ENCODE measurements at places on chromosomes 2 and 18.

DNA sequence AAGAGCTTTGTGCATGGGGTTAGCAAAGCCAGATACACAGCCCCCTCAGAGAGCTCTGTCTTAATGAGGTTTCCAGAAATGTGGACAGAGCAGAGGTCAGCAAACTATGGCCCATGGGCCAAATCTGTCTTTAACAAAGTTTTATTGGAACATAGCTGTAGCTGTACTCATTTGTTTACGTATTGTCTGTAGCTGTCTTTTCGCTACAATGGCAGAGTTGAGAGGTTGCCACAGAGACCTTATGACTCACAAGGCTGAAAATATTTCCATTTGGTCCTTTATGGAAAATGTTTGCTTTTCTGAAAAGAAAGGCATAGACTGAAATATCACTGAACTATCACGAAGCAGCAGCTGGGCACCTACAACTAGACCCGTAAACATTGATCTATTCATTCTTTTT lies 841.8 kb downstream of the SLC4A3 start:
- no peak for DNase-seq

DNA sequence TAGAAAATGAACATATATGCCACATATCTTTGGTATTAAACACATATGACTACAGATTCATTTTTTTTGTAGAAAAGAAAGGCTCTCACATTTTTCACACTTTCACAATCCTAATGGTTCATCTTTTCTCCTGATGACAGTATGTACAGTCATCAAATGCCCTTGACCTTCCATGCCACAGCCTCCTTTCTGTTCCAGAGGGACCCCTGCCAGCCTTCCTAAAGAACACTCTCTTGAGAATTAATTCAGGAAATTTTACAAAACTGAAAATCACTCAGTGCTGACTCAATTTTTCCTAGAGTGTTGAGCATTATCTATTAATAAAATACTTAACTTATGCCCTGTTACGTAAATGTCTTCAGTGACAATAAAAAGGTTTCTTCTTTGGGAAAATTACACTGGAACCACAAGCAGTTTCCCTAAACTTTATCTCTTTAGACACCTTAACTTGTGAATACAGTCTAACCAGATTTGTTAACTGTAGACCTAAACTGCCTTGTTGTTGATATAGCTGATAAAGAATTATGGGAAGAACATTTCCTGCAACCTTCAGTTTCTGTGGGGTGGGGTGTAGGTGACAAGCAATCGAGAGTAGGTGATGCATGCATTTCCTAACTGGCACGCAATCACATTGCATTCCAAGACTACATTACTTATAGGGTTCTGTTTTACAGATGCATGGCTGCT lies 15.3 kb upstream of the ACOXL start:
- no peak for DNase-seq

GRCh38 chr2:135733045-135733444 lies 8.6 kb upstream of the UBXN4 start:
- DNase-seq = no peak

DNA sequence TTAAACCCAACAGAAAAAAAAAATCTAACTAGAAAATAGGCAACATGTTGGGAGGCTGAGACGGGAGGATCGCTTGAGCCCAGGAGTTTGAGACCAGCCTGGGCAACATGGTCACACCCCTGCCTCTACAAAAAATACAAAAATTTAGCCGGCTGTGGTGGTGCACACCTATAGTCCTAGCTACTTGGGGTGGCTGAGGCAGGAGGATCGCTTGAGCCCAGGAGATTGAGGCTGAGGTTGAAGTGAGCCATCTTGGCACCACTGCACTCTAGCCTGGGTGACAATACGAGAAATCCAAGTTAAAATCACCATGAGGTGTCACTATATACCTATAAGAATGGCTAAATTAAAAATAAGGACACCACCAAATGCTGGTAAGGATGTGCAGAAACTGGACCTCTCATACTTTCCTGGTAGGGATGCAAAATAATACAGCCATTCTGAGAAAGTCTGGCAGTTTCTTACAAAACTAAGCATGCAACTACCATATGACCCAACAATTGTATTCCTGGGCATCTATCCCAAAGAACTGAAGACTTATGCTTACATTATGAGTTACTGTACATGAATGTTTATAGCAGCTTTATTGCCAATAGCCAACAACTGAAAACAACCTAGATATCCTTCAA lies 2.2 kb downstream of the SEPTIN10 start:
- DNase-seq = no peak

DNA sequence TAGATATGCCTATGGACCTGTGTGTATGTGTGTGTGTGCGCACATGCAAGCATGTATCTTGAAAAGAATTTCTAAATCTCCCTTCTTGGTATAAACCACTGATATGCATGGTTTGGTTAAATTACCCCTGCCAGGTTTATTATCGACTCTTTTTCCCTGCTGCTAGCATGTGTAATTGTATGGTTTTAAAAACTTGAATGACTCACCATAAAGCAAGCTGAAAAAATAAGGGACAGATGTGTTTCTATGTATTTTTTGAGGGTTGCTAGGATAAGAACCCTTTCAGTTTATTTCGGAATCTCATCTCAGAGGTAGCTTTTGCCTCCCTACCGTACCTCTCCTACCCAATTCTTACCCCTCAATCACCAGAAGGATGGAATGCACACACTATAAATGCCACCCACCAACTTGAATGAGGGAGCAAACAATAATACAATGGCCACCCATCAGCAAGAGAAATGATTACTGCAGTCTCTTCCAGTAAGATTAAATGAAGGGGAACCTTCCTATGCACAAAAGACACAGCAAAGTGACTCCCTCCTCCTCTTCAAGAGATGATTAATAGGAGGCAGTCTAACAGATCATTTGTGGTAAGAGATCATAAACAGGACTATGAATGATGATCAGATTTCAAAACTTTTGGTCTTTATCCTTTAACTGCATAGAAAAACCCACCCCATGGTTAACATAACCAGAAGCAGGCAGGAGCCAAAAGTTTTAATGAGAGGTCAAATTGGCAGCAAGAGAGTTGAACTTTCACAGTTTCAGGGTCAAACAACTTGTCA lies 357.2 kb downstream of the SATB2 start:
- DNase-seq = no peak

DNA sequence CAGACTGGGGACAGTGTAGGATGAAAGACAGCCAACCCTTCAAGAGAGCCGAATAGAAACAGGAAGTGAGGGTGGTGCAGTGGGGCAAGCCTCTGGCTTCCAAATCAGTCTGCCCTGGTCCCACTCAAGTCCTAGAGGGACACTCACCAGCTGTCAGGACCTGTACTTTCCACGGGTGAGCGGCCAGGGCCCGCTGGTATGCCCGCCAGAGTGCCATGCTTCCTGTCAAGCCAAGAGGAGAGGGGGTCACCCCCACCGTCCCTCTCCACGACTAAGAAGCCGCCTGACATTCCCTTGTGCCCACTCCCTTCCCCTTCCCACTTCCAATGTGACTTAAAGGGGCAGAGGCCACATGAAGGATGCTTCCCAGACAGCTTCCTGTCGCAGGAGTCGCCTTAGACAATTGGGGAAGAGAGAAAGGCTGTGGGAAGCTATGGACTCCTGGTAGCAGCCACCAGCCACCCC lies 564 bp downstream of the MPV17 start:
- peak; percentile 58 for DNase-seq

- DNase-seq = no peak
Observed at GRCh38 chr2:76296438-76296837, 585.7 kb upstream of the GCFC2 start.

DNA sequence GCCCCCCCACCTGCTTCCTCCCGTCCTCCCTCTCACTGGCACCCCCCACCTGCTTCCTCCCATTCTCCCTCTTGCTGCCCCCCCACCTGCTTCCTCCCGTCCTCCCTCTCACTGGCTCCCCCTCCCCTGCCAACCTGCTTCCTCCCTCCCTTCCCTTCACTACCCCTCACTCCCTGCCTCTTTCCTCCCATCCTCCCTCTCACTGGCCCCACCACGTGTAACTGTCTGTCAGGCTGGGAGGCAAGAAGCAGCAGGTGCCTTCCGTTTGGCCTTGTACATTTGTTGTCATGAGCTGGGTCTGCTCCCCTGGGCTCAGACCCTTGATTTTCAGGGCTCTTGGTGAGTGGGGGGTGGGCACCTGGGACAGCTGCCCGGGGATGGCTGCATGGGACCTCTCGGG lies 19.1 kb downstream of the RTP5 start:
- no peak for DNase-seq

Data from NAMALWA (cell line).